Liver (tissue), 10 donors: ENCODE measurements at places on chromosomes 2 and 18. TPM values are rescaled to one million over a fixed set of nuclear protein-coding genes. Genes with fewer than 3 reads are reported as not detected.

The GALNT3 gene
- polyA plus RNA-seq: 0.92 TPM

The HMSD gene
- polyA plus RNA-seq: 0.14 TPM

The EFHD1 gene
- 6.7 TPM for polyA plus RNA-seq

The CYP20A1 gene
- 14.5 TPM for polyA plus RNA-seq

The NAGK gene
- polyA plus RNA-seq: 22.8 TPM

The CSRNP3 gene
- 1.8 TPM for polyA plus RNA-seq

The IL1RL1 gene
- polyA plus RNA-seq: 5.2 TPM

The CD28 gene
- 0.08 TPM for polyA plus RNA-seq

The HOXD8 gene
- not detected for polyA plus RNA-seq

The SLC4A3 gene
- polyA plus RNA-seq: 0.08 TPM

The CFAP65 gene
- not detected for polyA plus RNA-seq

The UPP2 gene
- 9.0 TPM for polyA plus RNA-seq

The LAMA3 gene
- 0.46 TPM for polyA plus RNA-seq

The TXNDC2 gene
- polyA plus RNA-seq: not detected

The RUFY4 gene
- 0.08 TPM for polyA plus RNA-seq

The SERPINB3 gene
- not detected for polyA plus RNA-seq

The CCDC121 gene
- polyA plus RNA-seq: 0.97 TPM

The BCL2 gene
- 0.40 TPM for polyA plus RNA-seq

The DES gene
- polyA plus RNA-seq: 0.15 TPM

The SKOR2 gene
- polyA plus RNA-seq: not detected

The REG3G gene
- not detected for polyA plus RNA-seq

The WDR35 gene
- 0.97 TPM for polyA plus RNA-seq

The RNU2-63P gene
- polyA plus RNA-seq: not detected

The GPR155 gene
- polyA plus RNA-seq: 5.0 TPM
